ENCODE measurements at places on chromosomes 7 and 10.

DNA sequence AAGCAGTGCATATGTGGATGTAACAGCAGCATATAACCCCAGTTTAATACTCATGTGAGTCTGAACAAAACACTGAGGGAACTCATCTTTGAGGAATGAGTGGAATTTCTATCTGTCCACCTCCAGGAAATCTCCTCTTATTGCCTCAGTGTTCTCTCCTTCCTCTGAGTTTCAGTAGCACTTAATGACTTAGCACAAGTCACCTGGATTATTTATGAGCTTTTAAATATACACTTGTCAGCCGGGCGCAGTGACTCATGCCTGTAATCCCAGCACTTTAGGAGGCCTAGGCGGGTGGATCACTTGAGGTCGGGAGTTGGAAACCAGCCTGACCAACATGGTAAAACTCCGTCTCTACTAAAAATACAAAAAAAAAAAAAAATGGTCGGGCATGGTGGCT, 4.3 kb downstream of the LRRC20 start:
- peak; percentile 96 for DNase-seq

DNA sequence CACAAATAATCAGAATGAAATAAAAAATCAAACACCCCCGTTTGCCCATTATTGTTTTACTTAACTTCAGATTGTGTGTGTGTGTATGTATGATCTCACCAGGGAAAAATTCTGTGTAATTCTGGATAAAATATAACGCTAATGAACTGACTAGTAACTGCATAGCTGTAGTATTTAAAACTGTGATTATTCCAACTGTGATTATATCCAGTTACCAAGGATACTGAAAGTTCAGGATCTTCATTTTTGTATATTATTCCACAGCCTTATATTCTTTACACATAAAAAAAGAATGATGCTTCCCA, 2.9 kb downstream of the TWIST1 start:
- peak; percentile 71 for DNase-seq

DNA sequence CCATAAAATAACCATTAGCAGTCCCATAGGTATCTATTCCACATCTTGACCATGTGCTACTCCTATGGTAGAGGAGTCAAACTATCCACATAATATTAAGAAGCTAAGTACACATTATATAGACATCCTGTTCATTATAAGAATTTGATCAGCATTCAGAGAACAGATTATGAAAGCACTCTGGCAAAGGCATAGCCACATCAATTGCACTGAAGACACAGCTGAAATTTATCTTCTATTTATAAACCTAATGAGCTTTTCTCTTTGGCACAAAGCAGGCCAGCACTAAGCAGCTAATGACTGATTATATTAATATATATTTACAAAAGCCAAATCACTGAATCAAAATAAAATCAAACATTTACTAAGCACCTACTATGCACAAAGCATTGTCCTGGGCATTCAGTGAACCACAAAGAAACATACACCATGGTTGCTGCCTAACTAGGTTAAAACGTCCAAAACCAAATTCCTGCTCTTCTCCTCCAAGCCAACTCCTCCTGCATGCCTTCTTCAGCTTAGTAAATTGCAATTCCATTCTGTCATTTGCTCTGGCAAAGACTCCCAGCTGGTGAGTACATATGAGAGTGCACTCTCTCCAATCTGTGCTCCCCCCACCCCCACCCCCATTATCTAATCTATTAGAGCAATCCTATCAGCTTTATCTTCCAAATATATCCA, 122.6 kb upstream of the ASAH2 start:
- DNase-seq = peak; percentile 33

DNA sequence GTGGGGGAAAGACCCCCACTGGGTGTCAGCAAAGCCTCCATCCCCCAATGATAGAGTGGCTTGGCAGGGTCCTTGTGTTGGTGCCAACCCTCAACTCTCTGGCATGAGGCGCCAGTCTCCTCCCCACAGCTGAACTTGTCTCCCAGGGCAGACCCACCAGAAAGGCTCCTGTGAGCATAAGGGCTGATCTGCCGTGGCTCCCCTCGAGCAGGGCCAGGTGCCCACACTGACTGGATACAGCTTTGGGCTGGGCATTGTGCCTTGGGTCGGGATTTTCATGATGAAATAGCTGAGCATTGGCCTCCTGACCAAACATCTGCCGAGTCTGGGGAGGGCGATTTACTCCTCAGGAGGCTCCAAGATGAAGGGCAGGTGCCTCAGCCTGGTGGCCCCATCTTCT, 68.1 kb upstream of the NPTX2 start:
- DNase-seq = no peak

GRCh38 chr10:71395621-71396020, 1.1 kb upstream of the CDH23 start:
- no peak for DNase-seq

DNA sequence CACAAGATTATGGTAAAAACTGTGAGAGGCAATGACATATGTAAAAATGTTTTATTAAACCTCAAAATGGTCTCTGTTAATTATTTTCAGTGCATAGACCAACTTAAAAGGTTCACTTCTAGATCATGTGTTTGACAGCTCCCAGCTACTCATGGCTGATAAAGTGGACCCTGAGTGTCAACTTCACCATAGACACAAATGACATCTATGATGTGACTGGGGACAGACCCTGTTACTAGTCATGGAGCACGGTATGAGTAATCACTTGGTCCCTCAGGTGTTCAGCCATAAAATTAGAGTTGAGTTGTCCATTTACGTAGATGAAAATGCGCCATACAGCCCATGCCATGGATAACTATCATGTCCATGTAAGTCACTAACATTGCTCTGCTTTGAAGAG, 199.8 kb downstream of the ZNF365 start:
- DNase-seq = no peak

DNA sequence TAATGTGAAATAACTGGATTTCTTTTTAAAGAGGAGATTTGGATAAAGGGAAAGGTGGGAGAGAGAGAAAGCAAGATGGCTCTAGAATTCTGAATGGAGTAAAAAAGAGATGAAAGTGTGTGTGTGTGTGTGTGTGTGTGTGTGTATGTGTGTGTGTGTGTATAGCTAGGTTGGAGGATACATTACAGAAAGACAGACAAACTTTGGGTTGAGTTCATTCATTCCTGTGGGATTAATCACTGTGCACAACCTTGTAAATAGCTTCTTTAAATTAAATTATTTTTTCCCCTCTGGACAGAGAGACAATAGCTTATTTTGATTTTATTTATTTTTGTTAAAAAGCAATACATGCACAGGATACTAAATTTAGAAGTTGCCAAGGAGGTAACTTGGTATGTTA, 7.5 kb downstream of the ASB4 start:
- DNase-seq = peak; percentile 48

DNA sequence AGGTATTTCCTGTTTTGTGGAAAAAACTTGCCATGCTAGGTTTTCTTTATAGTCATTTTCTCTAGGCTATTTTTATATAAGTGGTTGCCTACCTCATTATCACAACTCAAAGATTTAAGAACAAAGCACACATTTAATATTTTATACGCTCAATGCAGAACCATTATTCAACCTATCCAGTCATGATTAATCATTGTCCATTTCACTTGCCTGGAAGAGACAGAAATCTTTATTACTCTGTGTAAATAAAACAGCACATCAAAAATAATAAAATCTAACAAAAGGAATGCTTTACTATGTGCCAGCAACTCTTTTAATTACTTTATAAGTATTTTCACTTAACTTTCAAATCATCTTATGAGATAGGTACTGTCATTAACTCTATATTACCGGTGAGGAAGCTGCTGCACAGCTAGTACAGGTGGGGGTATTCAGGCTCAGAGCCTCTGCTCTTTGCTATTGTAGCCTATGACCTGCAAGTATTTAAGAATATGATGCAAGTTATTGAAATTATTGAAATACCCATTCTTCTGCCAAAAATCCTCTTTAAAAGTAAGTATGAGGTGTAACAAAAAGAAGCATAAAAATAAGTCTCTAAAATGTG, 16.4 kb upstream of the TAS2R16 start:
- DNase-seq = no peak

DNA sequence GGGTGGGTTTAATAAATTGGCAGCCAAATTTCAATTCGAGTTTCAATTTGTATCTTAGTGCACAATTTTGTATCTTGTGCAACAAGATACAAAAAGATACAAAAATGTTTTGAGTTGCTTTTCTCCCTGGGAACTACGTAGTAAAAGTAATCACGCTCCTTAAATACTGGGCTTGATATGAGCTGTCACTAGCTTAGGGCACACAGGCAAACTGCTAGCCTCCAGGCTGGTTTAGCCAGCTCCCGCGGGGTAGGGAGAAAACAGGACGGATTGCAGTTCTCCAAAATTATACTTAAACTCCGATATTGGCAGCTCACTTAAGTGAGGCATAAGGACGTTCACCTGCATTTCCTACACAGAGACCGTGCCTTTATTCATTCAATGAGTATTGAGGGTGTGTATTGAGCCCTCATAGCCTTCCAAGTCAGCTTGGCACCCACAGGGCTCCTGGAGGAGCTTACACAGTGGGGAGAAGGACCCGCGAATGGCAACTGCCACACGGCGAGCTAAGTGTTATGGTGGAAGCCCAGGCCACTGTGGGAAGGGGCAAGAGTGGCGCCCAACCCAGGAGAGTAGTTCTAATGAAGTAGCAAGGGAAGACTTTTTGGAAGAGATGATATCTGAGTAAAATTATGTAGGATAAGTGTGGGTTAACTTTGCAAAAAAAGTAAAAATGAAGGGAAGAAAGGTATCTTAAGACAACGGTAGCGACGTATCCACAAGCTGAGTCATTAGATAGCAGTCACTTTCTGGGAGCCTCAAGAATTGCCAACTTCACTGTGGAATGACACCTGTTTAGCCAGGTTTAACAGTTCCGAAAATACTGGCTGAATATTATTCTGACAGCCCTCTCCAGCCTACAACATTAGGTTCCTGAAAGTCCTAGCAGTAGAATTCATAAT, 1.6 kb upstream of the EPC1 start:
- no peak for DNase-seq

- no peak for DNase-seq
Measured at GRCh38 chr10:123535386-123535785, 130.8 kb upstream of the GPR26 start.

GRCh38 chr7:95011146-95011928, 103.9 kb downstream of the PPP1R9A start:
- peak; percentile 79 for DNase-seq

GRCh38 chr10:83164156-83164555, 975.2 kb upstream of the GHITM start:
- DNase-seq = no peak

DNA sequence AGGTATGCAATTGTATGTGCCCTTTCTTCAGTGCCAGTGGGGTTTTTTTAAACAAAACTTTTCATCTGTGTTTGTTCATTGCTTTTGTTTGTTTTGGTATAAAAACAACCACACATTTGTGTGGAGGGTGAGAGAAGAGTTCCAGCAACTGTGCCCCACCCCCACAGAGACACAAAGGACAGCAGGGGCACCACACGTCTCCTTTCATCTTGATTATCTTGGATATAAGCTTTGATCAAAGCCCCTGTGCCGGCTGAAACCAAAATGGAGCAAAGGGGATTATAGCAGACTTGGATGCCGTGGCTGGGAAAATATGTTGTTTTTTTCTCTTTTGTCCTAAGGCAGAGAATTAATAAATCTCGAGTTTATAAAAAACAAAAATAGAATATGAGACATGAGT, 111.8 kb upstream of the RSU1 start:
- DNase-seq = no peak

DNA sequence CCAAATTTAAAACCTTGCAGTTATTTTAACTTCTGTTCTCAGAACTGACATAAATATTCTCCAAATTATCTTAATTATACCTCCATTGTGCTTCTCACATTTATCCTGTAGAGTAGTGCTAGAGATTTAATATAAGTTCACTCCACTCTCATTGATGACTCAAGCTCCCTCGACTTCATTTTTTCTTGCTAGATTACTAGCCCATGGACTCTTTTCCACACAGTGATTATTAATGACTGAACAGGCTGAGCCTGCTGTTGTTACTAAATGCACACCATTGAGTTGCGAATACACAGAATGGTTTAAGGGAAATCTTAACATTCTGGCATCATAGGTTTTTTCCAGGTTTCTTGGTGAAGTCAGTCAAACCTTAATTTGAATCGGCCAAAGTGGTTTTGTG, 179.5 kb upstream of the AKR1E2 start:
- peak; percentile 37 for DNase-seq

GRCh38 chr7:2631946-2632732, at the start of gene TTYH3:
TSS of gene TTYH3 (plus strand) at chr7:2631986. CDS start at chr7:2632156, 170 bp downstream.
- DNase-seq = no peak

DNA sequence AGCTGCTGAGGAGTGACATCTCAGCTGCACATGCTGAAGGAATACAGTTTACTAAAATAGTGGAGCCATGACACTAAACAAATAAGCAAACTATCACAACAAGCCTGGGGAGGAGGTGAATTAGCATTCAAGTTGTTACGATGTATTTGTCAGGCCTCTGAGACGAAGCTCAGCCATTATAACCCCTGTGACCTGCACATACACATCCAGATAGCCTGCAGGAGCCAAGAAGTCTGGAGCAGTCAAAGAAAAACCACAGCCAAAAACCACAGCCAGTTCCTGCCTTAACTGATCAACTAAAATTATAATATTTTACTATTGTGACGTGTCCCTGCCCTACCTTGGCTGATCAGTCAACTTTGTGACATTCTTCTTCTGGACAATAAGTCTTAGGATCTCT, 68.6 kb downstream of the NSUN6 start:
- DNase-seq = no peak

- peak; percentile 46 for DNase-seq
Measured at GRCh38 chr10:112375721-112376395, 1.9 kb downstream of the ACSL5 start.

DNA sequence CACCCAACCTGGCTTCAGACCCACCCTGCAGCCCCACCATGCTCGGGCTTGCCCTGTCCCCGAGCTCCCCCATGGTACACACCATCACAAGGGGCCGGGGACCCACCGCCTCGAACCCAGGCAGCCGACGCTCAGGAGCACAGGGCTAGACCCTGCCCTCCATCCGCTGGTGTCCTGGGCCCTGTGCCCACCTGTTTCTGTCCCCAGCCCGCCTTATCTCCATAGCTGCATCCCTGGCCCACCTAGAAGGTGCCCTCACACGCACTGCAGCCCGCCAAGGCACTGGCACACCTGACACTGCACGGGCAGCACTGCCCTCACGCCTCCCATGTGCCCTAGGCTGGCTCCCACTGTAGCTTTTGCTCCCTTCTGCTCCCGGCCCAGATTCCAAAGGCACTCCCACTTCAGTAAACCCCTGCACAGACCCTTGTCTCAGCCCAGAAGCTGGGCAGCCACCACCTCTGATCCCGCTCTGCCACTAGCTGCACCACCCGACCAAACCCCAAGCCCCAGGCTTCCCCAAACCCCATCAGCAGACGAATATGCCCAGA, 17.1 kb downstream of the YKT6 start:
- DNase-seq = no peak
